Karpas-422 (cell line): ENCODE measurements at places on chromosomes 3 and 15.

DNA sequence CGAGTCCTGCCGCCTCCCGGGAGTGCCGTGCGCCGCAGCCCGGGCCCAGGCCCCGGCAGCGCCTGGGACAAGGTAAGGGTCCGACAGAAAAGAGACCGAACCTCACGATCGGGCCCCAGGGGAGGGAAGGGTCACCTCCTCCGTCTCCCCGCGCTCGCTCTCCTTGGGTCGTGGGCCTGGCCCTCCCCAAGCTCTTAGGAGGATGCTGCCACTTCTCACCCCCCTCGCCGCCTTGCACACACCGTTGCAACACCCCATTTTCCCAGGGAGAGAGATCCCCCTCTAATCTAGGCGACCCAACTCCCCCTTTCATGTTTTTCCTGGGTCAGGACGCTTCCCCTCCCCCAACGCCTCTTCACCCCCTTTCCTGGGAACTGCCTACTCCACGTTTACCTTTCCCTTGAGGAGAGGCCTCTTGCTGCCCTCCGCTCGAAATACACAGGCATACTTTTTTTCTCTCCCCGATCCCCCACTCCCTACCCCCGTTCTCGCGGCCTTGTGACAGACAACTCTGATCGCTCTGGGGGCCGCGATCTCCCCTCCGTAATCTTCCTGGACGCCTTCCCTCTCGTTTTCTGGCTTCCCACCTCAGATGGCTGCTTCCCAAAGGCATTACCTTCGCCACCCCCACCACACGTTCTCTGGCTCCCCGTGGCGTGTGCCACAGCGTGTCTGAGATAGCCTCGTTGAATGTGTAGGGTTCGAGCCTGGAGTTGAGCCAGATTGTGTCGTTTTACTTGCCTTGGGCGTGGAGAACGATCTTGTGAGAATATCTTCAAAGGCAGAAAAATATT is 688 bp downstream of the SETD5 start:
- DNase-seq: peak; percentile 72

- DNase-seq: peak; percentile 55
Measured at GRCh38 chr3:177358977-177359592, 161.8 kb upstream of the TBL1XR1 start.

DNA sequence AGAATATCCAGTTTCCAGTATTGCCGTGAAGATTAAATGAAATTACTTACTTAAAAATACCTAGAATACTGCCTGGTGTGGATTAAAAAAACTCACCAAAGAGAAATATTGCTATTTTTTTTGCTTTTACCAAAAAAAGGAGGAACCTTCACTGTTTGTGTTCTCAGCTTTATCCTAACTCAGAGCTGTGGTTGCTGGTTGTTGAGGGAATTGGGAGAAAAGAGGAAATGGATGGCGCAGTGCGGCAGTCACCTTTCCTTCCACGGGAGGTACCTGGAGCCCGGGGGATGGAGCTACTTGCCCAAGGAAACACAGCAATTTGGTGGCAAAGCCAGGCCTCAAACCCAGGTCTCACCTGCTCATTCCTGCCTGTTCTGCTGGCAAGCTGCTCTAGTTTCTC is 270.3 kb downstream of the RPLP1 start:
- DNase-seq: no peak

- DNase-seq: no peak
Measured at GRCh38 chr3:158094235-158095110, 11.7 kb downstream of the SHOX2 start.

GRCh38 chr15:52653431-52653964 is 25.7 kb downstream of the ATOSA start:
- DNase-seq: no peak

DNA sequence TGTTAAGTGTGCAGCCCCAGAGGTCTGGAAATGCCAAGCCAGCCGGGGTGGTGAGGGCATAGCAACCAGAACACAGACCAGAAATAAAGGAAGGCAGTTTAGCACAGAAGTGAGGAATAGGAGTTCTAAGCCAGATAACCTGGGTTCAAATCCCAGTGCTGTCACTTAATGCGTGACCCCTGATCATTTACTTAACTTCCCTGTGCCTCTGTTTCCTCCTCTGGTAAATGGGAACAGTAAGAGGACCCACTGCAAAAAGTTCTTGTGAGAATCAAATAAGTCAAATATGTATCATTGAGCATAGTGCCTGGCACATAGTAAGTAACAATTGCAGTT is 125.2 kb upstream of the ARHGEF3 start:
- DNase-seq: no peak
